ENCODE measurements at places on chromosomes 5 and 9. TPM values are rescaled to one million over a fixed set of nuclear protein-coding genes. Genes with fewer than 3 reads are reported as not detected.
A peak's percentile ranks its signal among the peaks of the same experiment; 100 is the strongest.

Gene SEMA5A
- total RNA-seq = 0.48 TPM

Gene SPATA31D4
- total RNA-seq = not detected

- no peak for DNase-seq
- H3K4me1 ChIP-seq = peaks cover 2% of the 10 kb centered on the region
- peaks cover 14% of the 10 kb centered on the region for H3K27me3 ChIP-seq
Observed at GRCh38 chr5:39419796-39420195, 5.0 kb downstream of the DAB2 start.

- no peaks in the 10 kb centered on the region for H3K27me3 ChIP-seq
- H3K4me3 ChIP-seq = no peak overlapping the region
- no peaks in the 10 kb centered on the region for H3K36me3 ChIP-seq
- H3K4me1 ChIP-seq = no peaks in the 10 kb centered on the region
Observed at GRCh38 chr9:107612136-107612535, 122.6 kb upstream of the KLF4 start.

DNA sequence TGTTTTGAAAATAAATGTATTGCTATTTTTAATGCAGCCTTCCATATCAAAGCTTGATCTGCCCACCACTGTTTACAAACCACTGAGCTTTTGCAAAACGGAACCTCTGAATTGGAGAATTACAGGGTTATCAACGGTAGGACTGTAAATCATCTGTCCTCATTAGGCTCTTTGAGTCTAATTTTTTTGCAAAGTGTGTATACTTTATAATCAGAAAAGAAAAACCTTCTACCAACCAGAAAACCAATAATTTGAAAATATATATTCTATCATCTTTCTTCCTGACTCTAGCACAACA lies 6.8 kb upstream of the SLC2A8 start:
- no peak for DNase-seq
- H3K4me3 ChIP-seq = no peak overlapping the region
- peaks cover 30% of the 10 kb centered on the region for H3K4me1 ChIP-seq
- H3K27me3 ChIP-seq = peaks cover 56% of the 10 kb centered on the region
- H3K27ac ChIP-seq = no peak overlapping the region

GRCh38 chr9:133731876-133732638 lies 6.1 kb downstream of the SARDH start:
- no peak overlapping the region for H3K4me3 ChIP-seq
- no peak for DNase-seq
- no peaks in the 10 kb centered on the region for H3K4me1 ChIP-seq
- H3K36me3 ChIP-seq = no peaks in the 10 kb centered on the region

DNA sequence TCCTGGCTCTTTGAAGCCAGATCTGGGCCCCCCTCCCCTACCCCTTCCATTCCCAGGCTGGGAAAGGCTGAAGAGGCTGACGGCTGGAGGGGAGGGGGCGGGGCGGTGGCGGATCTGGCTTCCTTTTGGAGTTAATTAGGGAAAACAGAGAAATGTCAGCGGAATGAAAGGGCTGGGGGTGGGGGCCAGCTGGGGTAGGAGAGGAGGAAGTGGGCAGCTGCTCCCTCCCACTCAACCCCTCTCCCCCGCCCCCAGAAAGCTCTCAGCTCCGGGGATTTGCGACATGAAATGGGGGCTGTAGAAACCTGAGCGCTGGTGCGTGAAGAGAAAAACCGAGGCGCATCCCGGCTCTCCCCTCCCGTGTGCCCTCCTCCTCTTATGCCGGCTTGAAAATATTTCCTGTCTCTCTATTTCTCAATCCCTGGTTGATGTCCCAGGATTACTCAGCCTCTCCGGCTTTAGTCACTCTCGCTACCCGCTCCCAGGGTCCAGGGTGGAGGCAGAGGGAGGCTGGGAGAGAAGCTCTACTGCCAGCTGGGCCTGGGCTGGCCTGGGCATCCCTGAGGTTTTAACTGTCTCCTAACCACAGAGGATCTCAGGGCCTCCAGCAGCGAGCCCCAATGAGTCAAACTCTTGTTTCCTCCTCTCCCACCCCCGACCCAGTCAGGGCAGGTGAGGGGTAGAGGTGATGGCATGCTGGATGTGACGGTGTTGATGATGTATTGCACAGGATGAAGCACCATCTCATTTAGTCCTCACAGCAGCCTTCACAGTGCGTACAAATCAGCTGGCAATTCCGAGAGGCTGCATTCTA lies 20.1 kb downstream of the PCDHGC5 start:
- H3K4me3 ChIP-seq = no peak overlapping the region
- no peak overlapping the region for H3K27ac ChIP-seq
- DNase-seq = peak; percentile 46
- H3K4me1 ChIP-seq = peaks cover 20% of the 10 kb centered on the region

DNA sequence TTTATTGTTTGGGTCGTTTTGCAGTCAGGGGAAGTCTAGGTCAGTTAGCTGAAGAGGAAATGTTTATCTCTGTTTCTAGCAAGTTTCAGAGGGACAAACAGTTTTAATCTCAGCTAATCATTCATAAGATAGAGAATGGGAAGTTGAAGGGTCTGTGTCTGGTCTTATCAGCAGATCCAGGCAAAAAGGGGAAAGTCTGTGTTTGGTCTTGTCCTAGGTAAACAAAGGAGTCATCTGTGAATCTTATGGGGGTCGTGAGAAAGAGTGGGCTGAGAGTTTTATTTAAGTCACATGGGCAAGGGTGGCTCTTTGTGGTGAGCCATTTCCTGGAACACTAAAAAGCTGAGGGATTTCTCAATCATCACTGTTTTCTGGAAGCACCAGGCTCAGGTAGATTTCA lies 5.6 kb upstream of the SNCAIP start:
- no peak overlapping the region for H3K4me3 ChIP-seq
- no peaks in the 10 kb centered on the region for H3K36me3 ChIP-seq
- H3K4me1 ChIP-seq = peaks cover 2% of the 10 kb centered on the region

DNA sequence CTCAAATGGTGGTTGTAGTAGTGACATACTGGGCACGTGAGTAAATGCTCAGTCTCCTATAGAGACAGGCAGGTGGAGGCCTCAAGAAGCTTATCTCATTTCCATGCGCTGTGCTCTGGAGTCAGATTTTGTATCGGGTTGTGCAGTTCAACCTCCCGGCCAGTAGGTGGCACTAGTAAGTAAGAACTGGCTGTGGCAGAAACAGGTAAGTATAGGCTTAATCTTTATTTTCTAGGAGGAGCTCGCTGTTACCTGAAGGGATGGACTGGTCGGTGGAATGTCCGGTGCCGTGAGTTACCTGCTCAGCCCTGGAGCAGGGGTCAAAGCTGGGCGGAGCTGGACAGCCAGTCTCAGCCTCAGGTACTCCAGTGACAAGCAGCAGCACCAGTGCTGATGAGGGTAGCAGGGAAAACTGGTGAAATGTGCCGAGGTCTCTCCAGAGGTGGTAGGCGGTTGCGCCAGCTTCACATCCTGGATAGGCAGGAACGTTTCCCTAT lies 880.1 kb upstream of the SEMA6A start:
- H3K27me3 ChIP-seq = peaks cover 5% of the 10 kb centered on the region
- peak; percentile 66 for DNase-seq
- H3K36me3 ChIP-seq = no peaks in the 10 kb centered on the region

GRCh38 chr9:76365028-76365427 lies 29.2 kb downstream of the RFK start:
- no peak overlapping the region for H3K4me3 ChIP-seq
- H3K27me3 ChIP-seq = no peaks in the 10 kb centered on the region
- H3K4me1 ChIP-seq = no peaks in the 10 kb centered on the region

DNA sequence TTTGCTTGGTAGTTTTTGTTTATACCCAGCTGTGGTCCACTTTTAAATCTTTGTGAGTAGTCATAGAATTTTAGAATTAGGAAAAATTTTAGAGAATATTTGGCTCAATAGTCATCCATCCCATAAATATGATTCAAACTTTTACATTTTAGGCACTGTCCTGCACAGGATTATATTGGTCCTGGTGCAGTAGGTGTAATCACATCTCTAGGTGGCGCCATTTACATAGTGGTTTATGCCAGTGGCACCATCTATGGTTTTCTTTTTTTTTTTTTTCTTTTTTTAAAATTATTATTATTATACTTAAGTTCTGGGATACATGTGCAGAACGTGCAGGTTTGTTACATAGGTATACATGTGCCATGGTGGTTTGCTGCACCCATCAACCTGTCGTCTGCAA lies 260.7 kb upstream of the KCNN2 start:
- H3K36me3 ChIP-seq = no peaks in the 10 kb centered on the region
- H3K27ac ChIP-seq = no peak overlapping the region
- no peaks in the 10 kb centered on the region for H3K27me3 ChIP-seq
- DNase-seq = no peak
